ENCODE measurements at places on chromosomes 5 and 9. TPM values are rescaled to one million over a fixed set of nuclear protein-coding genes. Genes with fewer than 3 reads are reported as not detected.

GRCh38 chr9:116219686-116220085, 66.1 kb downstream of the PAPPA start:
- DNase-seq, result no peak
- H3K27ac ChIP-seq, result no peak overlapping the region
- no peaks in the 10 kb centered on the region for H3K36me3 ChIP-seq
- H3K4me1 ChIP-seq, result no peaks in the 10 kb centered on the region
- no peak overlapping the region for H3K4me3 ChIP-seq
- no peaks in the 10 kb centered on the region for H3K27me3 ChIP-seq

C9 gene
- 3,238 TPM for total RNA-seq

- no peak overlapping the region for H3K4me3 ChIP-seq
- H3K27ac ChIP-seq, result no peak overlapping the region
- peaks cover 51% of the 10 kb centered on the region for H3K36me3 ChIP-seq
- no peaks in the 10 kb centered on the region for H3K27me3 ChIP-seq
These were observed 62.6 kb downstream of the NUP214 start for GRCh38 chr9:131187957-131188356.

DNA sequence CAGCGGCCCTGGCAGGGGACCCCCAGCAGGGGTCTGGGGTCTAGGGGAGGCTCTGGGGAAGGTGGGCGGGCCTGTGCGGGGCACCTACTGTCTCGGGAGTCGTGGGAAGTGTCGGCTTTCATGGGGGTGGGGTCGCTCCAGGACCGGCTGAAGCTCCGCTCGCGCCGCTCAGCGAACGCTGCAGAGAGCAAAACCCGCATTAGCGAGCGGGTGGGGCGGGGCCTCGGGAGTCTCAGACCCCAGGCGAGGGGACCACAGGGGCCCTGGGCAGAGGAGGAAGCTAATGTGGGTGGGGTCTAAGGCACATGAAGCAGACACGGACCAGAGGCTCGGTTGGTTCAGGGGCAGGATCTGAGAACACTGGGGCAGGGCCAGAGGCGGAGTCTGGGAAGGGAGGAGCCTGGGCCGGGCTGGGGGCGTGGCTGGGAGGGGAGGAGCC, 5.5 kb downstream of the NSMF start:
- DNase-seq, result peak; percentile 47
- H3K27me3 ChIP-seq, result no peaks in the 10 kb centered on the region
- H3K27ac ChIP-seq, result no peak overlapping the region

CAVIN4 gene
- 0.08 TPM for total RNA-seq

Data from liver (tissue), 10 donors.